Activated CD4-positive, alpha-beta T cell treated with anti-CD3 and anti-CD28 coated beads, Interleukin-2, amount 50 U/mL, for 48 hours (primary cell): ENCODE measurements at places on chromosomes 12 and 14.
A peak's percentile ranks its signal among the peaks of the same experiment; 100 is the strongest.

DNA sequence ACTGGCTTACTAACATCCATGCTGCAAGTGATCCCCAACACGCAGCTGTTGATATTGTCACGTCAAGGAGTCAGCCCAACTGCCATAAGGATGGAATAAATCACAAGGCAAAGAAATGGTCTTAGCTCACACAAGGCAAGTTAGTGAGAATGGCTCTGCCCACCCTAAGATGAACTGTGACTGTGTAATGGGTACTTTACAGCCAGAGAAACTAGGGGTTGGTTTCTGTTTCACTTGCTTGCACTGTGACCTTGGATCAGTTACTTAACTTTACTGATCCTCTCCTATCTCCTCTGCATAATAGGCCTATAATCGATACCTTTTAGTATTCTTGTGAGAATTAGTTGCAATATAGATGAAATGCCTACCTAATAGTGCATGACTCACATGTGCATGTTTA, 52.2 kb upstream of the ANO2 start:
- no peak for DNase-seq

DNA sequence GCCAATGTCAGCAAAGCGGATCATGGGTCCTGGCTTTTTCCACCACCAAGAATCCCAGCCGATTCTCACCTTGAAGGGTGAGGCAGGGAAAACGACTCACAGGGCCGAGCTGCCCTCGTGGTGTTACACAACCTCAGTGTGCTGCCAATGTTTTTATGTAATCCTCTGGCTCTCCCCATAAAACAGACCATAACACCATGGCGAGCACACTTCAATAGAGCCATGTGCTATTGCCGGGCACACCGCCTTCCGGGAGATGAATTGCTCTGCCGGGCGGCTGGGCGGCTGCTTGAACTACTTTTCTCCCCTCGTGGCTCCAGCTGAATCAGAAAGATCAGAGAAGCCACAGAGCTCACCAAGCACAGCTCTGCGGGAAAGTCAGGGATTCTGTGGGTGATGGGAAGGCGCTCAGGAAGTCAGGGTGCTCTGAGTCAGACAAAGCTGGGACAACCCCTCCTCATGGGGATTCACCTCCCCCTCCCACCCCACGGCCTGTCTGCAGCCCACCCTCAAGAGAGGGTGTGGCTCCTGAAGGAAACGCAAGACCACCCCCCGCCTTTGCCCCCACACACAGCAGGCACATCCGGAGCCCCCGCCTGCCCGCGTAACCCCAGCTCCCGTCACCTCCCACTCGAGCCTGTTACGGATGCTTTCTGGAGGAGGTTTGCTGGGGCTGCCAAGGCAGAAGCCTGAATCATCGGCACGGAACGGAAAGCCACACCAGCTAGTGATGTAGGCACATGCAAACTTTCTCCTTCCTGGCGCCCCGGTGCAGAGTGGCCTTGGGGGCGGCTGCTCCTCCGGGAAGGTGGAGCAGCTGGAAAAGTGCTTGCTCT, 1.8 kb downstream of the GALNT9 start:
- peak; percentile 75 for DNase-seq

- no peak for DNase-seq
Observed at GRCh38 chr14:56216626-56217379, 98.6 kb downstream of the PELI2 start.

- DNase-seq: no peak
Observed at GRCh38 chr12:68303850-68304249, 28.3 kb downstream of the MDM1 start.

GRCh38 chr14:68966872-68967301, 12.2 kb downstream of the ACTN1 start:
- DNase-seq: no peak

DNA sequence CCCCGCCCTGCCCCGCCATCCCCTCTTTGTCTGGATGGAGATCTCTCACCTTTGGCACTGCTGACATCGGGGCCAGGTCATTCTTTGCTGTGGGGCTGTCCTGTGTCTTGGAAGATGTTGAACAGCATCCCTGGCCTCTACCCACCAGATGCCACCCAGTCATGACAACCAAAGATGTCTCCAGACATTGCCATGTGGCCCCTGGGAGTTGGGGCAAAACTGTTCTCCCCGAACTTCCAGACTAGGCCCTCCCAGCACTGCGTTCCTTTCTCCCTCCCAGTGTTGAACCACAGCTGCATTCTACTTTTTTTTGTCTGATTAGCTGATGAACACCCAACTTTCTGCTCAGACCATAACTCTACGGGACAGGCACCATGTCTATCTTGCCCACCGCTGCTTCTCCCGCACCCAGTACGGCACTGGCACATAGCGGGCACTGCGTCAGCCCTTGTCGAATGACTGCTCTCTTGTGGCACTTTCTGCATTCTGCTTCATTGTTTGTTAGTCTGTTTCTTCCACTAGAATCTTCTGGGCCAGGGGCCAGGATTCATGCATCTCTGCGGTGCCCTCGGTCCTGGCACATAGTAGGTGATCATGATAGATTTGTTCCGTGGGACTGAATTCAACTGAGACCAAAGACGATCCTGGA, 13.1 kb upstream of the MYL2 start:
- DNase-seq: no peak

DNA sequence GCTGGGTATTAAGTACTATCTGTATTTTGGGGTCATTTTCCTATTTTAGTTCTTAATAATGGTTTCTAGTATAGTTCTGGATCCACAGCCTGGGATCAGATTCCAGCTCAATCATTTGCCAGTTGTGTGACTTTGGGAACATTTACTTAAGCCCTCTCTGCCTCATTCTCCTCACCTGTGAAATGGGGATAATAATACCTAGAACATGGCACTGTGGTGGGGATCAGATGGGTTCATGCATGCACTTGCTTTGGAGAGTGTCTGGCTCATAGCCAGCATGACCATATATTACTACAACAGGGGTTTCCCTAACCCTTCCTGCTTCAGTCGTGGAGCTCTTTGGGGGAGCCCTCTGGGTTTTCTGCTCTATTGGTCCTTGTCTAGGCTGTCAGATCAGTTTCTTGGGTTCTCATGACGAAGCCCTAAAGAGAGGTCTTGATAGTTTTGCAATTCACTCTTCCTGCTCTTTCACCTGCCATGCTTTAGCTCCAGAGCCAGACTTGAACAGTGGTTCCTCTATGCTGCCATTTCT, 34.1 kb upstream of the SMOC1 start:
- no peak for DNase-seq

GRCh38 chr12:47545938-47546609, 159.8 kb downstream of the RPAP3 start:
- no peak for DNase-seq
